Activated B cell treated with CpG ODN at 0.5 μM for 24 hours (primary cell): ENCODE measurements at places on chromosomes 5 and 9. TPM values are rescaled to one million over a fixed set of nuclear protein-coding genes. Genes with fewer than 3 reads are reported as not detected.
A peak's percentile ranks its signal among the peaks of the same experiment; 100 is the strongest.

Gene MLLT3
- 1.4 and 1.5 TPM in 2 replicates for total RNA-seq

GRCh38 chr9:32218100-32218767, 166.2 kb upstream of the ACO1 start:
- H3K27ac ChIP-seq = no peak overlapping the region
- H3K36me3 ChIP-seq = no peaks in the 10 kb centered on the region

DNA sequence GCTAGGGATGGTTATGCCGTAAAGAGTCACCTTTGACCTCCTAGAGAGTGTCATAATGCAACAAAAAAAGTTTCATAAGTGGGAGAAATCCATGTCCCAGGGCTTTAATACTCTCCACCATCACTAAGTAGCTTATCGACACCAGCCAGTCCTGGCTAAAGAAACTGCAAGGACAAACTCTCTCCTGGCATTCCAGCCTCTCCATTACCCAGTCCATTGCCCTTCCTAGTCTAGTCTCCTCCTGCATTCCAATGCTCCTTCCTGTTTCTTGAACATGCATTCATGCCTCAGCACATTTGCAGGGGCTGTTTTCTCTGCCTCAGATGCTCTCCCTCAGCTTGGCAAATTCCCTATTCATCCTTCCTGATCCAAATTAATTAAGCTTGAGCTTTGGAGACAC, 364.1 kb downstream of the BRINP1 start:
- H3K27ac ChIP-seq = no peak overlapping the region
- H3K4me1 ChIP-seq = no peaks in the 10 kb centered on the region

Gene OMD
- total RNA-seq = not detected in 2 replicates

- H3K27me3 ChIP-seq = peaks cover 9% of the 10 kb centered on the region
- H3K27ac ChIP-seq = no peak overlapping the region
- peaks cover 24% of the 10 kb centered on the region for H3K4me1 ChIP-seq
- DNase-seq = no peak
These were observed 13.9 kb downstream of the TLR4 start for GRCh38 chr9:117718085-117718484.

DNA sequence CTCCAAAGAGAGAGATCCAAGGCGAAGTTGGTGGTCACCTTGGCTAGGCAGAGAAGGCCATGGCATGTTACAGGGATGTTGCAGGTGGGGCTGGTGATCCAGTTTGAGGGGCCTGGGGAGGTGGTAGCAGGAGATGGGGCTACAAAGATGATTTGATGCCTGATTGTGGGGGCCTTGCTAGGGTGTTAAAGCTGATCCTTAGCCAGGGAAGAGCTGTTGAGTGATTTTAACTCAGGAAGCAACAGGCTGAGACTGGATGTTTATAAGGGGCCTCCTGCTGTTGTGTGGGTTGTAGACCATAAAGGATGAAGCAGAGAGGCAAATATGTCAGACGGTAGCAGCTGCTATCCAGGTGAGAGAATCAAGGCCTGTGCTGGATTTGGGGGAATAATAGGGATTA, 19.0 kb upstream of the SMAD5 start:
- peaks cover 8% of the 10 kb centered on the region for H3K27me3 ChIP-seq
- no peak overlapping the region for H3K4me3 ChIP-seq
- DNase-seq = no peak
- no peaks in the 10 kb centered on the region for H3K36me3 ChIP-seq
- no peak overlapping the region for H3K27ac ChIP-seq

Gene BHMT
- not detected in 2 replicates for total RNA-seq

Gene SPATA31D4
- not detected in 2 replicates for total RNA-seq

DNA sequence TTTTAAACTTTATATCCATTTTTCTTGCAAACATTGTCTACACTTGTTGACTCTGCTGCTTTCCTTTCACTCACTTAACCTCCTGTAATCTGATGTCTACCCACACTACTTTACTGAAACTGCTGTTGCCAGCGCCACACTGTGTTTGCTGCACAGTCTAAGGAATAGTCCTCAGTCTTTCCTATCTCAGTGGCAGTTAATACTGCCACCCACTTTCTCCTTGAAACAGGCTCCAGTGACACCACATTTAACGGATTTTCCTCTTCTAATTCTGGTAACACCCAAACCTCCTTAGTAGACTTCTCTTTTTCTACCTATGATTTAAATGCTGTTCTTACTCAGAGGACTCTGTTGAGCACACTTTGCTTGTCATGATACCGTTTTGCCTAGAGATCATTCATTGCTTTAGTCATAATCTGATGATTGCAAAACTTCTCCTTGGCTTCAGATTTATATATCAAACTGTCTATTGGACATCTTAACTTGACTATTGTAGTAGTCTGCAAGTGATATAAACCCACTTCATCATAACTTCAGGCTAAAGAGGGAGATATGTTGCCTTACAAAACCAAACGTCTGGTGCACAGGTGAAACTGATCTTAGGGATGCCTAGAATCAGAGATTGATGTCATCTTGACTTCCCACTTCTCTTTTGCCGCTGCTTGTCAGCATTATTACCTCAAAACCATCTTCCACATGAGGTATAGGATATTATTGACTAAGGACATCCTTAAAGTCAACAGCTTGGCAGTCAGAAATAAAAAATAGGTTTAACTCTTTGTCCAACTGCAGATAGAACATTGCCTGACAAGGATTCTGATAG, 94.1 kb downstream of the CDC42SE2 start:
- H3K36me3 ChIP-seq = peaks cover 28% of the 10 kb centered on the region
- peak overlapping the region; percentile 84 for H3K27ac ChIP-seq
- peak overlapping the region; percentile 47 for H3K4me3 ChIP-seq
- no peak for DNase-seq
- peaks cover 47% of the 10 kb centered on the region for H3K4me1 ChIP-seq

DNA sequence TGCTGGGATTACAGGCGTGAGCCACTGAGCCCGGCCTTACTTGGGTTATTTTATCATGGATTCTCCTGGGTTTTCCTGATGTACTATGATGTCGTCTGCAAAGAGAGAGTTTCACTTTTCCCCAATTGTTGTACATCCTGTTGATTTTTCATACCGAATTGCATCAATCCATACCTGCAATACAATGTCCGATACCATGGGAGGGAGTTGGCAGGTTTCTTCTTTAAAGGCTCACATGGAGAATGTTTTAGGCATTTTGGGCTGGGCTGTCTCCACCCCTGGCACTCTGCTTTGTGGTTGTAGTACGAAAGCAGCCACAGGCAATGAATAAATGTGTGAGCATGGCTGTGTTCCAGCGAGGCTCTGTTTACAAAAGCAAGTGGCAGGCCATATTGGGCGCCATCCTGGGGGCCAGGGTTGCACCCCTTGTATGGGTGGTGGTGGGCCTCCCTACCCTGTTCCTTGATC, 35.1 kb upstream of the EXOC3 start:
- H3K4me3 ChIP-seq = no peak overlapping the region
- H3K4me1 ChIP-seq = peaks cover 15% of the 10 kb centered on the region
- DNase-seq = no peak

Gene IL7R
- 1.9 and 3.0 TPM in 2 replicates for total RNA-seq

Gene SLC6A19
- not detected in 2 replicates for total RNA-seq

Gene GABRA6
- total RNA-seq = not detected in 2 replicates

Gene GGTA1
- not detected in 2 replicates for total RNA-seq

GRCh38 chr5:80781356-80781755, 126.6 kb upstream of the DHFR start:
- DNase-seq = no peak
- no peak overlapping the region for H3K27ac ChIP-seq
- H3K4me3 ChIP-seq = no peak overlapping the region
- peaks cover 50% of the 10 kb centered on the region for H3K36me3 ChIP-seq
- H3K4me1 ChIP-seq = no peaks in the 10 kb centered on the region
- H3K27me3 ChIP-seq = no peaks in the 10 kb centered on the region

Gene SLC34A3
- not detected in 2 replicates for total RNA-seq

DNA sequence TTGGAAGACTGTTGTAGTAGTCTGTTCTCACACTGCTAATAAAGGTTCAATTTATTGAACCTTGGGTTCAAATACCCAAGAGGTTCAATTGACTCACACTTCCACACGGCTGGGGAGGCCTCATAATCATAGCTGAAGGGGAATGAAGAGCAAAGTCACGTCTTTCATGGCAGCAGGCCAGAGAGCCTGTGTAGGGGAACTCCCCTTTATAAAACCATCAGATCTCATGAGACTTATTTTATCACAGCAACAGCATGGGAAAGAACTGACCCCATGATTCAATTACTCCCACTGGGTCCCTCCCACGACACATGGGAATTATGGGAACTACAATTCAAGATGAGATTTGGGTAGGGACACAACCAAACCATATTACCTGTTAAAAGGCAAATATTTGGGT, 268.2 kb downstream of the TMEM167A start:
- no peak overlapping the region for H3K27ac ChIP-seq
- no peak overlapping the region for H3K4me3 ChIP-seq
- no peaks in the 10 kb centered on the region for H3K27me3 ChIP-seq
- H3K36me3 ChIP-seq = no peaks in the 10 kb centered on the region

DNA sequence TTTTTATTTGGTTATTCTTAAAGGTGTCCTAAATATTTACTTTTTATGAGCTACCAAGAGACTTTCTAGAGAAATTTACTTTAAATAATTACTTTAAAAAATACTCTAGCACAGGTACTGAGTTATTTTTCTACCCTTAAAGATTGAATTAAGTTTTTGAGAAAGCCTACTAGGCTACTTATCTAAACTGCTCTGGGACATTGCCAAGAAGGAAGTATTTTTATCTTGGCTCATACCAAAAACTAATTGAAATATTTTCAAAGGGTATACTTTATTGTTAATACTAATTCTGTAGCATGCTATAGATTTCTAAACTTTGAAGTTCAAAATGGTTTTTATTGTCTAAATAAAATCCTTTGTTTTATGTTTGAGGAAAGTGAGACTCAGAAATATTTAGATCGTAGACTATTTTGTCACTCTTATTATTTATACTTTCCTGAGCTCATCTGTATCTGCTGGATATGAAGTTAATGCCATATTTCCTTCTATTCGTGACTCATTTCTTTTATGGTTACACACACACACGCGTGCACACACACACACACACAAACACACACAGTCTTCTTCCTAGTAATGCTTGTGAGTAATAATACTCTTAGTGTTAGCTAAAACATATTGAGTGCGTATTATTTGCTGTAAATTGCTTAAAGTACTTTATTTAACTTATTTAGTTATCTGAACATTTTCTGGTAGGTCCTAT, 89.5 kb downstream of the MAN2A1 start:
- no peak overlapping the region for H3K27ac ChIP-seq
- H3K36me3 ChIP-seq = peaks cover 50% of the 10 kb centered on the region
- no peak for DNase-seq
- no peaks in the 10 kb centered on the region for H3K27me3 ChIP-seq

DNA sequence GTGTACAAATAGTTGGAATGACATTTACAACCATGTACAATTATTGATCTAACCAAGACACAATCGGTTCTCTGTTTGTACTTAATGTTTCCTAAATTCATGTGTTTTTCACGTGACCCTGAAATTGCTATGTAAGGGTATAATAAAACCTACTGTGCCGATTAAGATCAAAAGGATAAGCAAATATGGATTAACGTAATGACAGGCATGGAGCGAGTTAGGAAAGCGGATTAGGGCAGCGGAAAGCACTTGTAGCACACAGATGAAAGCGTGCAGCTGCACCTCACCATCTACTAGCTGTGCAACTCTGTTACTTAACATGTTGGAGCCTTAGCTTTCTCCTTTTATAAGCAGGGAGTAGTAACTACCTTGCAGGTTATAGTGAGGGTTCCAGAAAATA, 38.3 kb upstream of the ZFYVE16 start:
- H3K4me3 ChIP-seq = no peak overlapping the region
- H3K36me3 ChIP-seq = no peaks in the 10 kb centered on the region

Gene TSSK1B
- not detected in 2 replicates for total RNA-seq

- H3K27me3 ChIP-seq = peaks cover 7% of the 10 kb centered on the region
- no peaks in the 10 kb centered on the region for H3K36me3 ChIP-seq
- H3K27ac ChIP-seq = no peak overlapping the region
- no peak overlapping the region for H3K4me3 ChIP-seq
- no peak for DNase-seq
- H3K4me1 ChIP-seq = no peaks in the 10 kb centered on the region
These were observed 22.5 kb upstream of the PTPN3 start for GRCh38 chr9:109520475-109521132.

Gene BHMT2
- total RNA-seq = not detected in 2 replicates

Gene CORO2A
- total RNA-seq = 0.59 and 0.78 TPM in 2 replicates

Gene KIF20A
- 0.40 and 0.44 TPM in 2 replicates for total RNA-seq

DNA sequence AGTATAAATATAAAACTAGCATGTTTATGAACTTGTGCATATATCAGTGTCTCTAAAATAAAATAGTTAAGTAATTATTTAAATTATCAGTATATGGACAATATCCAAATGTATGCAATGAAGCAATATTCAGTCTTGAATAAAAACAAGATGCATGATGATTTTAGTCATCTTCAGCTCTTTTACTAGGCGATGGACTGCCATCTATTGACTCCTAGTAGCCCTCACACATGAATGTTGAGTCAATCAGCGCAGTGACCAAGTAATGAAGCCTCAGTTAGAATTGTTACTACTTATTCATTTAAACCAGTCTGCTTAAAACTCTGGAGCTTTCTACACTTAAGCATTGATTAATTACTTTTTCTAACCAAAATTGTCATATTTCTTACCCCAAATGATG, 92.9 kb upstream of the GRHPR start:
- H3K27me3 ChIP-seq = no peaks in the 10 kb centered on the region
- H3K36me3 ChIP-seq = peaks cover 7% of the 10 kb centered on the region
- no peak for DNase-seq
- peak overlapping the region; percentile 33 for H3K4me3 ChIP-seq
- H3K27ac ChIP-seq = peak overlapping the region; percentile 83
- H3K4me1 ChIP-seq = peaks cover 71% of the 10 kb centered on the region

- H3K36me3 ChIP-seq = peaks cover 61% of the 10 kb centered on the region
- no peaks in the 10 kb centered on the region for H3K27me3 ChIP-seq
- peak overlapping the region; percentile 36 for H3K4me3 ChIP-seq
These were observed 17.8 kb downstream of the ATP6V0E1 start for GRCh38 chr5:173001229-173001841.

GRCh38 chr9:134500931-134501760, 140.5 kb upstream of the COL5A1 start:
- DNase-seq = no peak
- no peak overlapping the region for H3K27ac ChIP-seq
- no peaks in the 10 kb centered on the region for H3K36me3 ChIP-seq
- H3K4me3 ChIP-seq = no peak overlapping the region

Gene CCDC112
- 5.2 and 5.3 TPM in 2 replicates for total RNA-seq

GRCh38 chr9:129458155-129458661, 162.7 kb downstream of the C9orf50 start:
- H3K4me3 ChIP-seq = no peak overlapping the region
- no peak overlapping the region for H3K27ac ChIP-seq
- H3K36me3 ChIP-seq = no peaks in the 10 kb centered on the region
- peaks cover 22% of the 10 kb centered on the region for H3K4me1 ChIP-seq
- peaks cover 3% of the 10 kb centered on the region for H3K27me3 ChIP-seq
- no peak for DNase-seq

- H3K36me3 ChIP-seq = peaks cover 34% of the 10 kb centered on the region
- H3K27ac ChIP-seq = peak overlapping the region; percentile 99
- peak overlapping the region; percentile 99 for H3K4me3 ChIP-seq
- peaks cover 59% of the 10 kb centered on the region for H3K4me1 ChIP-seq
- H3K27me3 ChIP-seq = no peaks in the 10 kb centered on the region
These were observed 641 bp downstream of the ATP6V1G1 start for GRCh38 chr9:114588210-114588609.

GRCh38 chr5:132277971-132278853, 16.0 kb upstream of the SLC22A4 start:
- peaks cover 3% of the 10 kb centered on the region for H3K4me1 ChIP-seq
- H3K27me3 ChIP-seq = peaks cover 5% of the 10 kb centered on the region
- H3K27ac ChIP-seq = no peak overlapping the region
- no peak for DNase-seq
- no peak overlapping the region for H3K4me3 ChIP-seq
- no peaks in the 10 kb centered on the region for H3K36me3 ChIP-seq

- no peaks in the 10 kb centered on the region for H3K36me3 ChIP-seq
- no peaks in the 10 kb centered on the region for H3K27me3 ChIP-seq
- no peak overlapping the region for H3K4me3 ChIP-seq
These were observed 105.9 kb downstream of the F2RL2 start for GRCh38 chr5:76517334-76517733.

Gene IFNA21
- total RNA-seq = not detected in 2 replicates
